ENCODE measurements at places on chromosomes 6 and 20.

DNA sequence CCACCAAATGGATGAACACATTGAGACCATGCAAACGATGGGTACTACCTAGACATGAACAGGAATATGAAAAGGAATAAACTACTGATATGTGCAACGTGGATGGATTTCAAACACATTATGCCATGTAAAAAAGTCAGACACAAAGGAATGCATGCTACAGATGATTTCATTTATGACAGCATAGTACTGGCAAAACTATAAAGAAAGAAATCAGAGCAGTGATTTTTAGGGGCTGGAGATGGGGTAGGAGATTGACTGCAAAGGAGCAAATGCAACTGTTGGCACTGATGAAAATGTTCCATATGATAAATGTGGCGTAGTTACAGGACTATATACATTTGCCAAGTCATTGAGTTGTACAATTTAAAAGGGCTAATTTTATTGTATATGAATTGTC is 13.4 kb upstream of the COL12A1 start:
- no peaks in the 10 kb centered on the region for H3K36me3 ChIP-seq
- no peak for DNase-seq
- H3K27me3 ChIP-seq: peaks cover 2% of the 10 kb centered on the region
- H3K4me1 ChIP-seq: peaks cover 1% of the 10 kb centered on the region
- H3K4me3 ChIP-seq: no peak overlapping the region

DNA sequence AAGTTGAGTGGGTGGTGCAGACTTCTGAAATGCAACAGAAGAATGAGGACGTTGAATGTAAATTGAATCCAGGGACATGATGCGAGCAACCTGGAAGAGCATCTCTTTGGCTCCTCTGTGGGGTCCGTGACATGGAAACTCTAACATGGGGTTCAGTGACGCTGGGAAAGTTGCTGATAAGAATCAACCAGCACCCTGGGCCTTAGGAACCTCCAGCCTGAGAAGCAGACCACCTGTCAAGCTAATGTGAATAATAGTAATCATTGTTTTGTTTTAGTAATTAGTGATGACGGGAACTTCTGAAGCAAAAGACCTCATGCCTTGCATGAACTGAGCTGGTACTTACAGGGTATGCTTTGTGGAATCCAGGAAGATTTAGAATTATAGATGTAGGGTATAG is 25.2 kb upstream of the DOK5 start:
- no peaks in the 10 kb centered on the region for H3K4me1 ChIP-seq
- no peaks in the 10 kb centered on the region for H3K36me3 ChIP-seq
- H3K4me3 ChIP-seq: no peak overlapping the region

DNA sequence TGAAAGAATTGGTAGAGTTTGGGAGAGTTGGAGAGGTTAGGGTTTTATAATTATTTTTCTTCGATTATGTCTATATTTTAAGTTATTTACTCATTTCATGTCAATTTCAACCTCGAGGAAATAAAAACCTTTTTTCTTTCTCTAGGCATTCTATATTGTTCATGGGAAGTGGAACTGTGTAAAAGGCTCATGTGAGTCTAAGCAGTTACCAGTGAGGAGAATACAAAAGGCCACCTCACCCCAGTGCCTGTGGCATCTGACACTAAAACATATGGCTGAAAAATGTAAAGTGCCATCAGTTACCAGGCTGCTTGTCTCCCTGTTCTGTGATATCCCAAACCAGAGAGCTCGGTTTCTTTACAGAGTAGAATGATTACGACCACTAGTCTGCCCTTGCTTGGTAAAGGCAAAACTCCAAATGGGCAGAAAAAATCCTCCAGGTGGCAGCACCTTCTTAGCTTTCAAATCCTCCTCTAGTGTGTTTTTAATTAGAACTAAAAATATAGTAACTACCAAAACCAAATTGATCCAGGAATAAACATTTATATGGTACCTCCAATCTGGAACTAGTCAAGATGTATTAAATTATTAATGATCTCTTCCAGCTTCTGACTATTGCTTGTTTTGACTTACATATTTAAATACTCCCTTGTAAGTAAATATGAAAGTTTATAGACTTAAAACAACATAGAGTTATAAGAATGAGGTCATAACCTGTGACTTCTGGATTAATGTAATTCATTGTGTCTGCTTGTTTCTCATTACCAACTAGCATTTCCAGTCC is 122.6 kb upstream of the MCHR2 start:
- H3K4me1 ChIP-seq: no peaks in the 10 kb centered on the region
- H3K27ac ChIP-seq: no peak overlapping the region
- DNase-seq: peak; percentile 73
- no peaks in the 10 kb centered on the region for H3K36me3 ChIP-seq
- no peaks in the 10 kb centered on the region for H3K27me3 ChIP-seq
- H3K4me3 ChIP-seq: no peak overlapping the region

- H3K4me1 ChIP-seq: no peaks in the 10 kb centered on the region
- no peaks in the 10 kb centered on the region for H3K27me3 ChIP-seq
- no peak for DNase-seq
Observed at GRCh38 chr6:70841112-70841511, 115.7 kb downstream of the B3GAT2 start.

DNA sequence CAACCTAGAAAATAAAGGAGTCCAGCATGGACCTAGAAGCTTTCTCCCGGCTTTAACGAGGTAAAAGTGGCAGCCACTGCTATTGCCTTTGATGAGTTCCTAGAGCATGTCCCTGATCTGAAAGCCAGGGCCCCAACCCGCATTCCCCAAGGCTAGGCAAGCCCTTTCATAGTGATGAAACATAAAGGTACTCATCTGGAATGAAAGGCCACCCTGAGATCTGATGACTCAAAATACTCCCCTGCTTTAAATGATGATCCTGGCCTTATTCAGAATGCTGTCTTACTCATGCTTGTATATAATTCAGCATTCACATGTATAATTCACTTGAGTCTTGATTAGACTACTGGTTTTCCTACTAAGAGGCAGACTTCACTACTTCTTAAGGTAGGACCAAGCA is 21.3 kb downstream of the TTPAL start:
- no peak overlapping the region for H3K4me3 ChIP-seq
- H3K36me3 ChIP-seq: peaks cover 84% of the 10 kb centered on the region
- peaks cover 1% of the 10 kb centered on the region for H3K4me1 ChIP-seq
- peak overlapping the region; percentile 30 for H3K27ac ChIP-seq
- DNase-seq: peak; percentile 73
- no peaks in the 10 kb centered on the region for H3K27me3 ChIP-seq

GRCh38 chr20:23111307-23111943 is 25.3 kb upstream of the CD93 start:
- peaks cover 1% of the 10 kb centered on the region for H3K4me1 ChIP-seq
- H3K36me3 ChIP-seq: no peaks in the 10 kb centered on the region
- no peak overlapping the region for H3K27ac ChIP-seq
- H3K4me3 ChIP-seq: no peak overlapping the region

DNA sequence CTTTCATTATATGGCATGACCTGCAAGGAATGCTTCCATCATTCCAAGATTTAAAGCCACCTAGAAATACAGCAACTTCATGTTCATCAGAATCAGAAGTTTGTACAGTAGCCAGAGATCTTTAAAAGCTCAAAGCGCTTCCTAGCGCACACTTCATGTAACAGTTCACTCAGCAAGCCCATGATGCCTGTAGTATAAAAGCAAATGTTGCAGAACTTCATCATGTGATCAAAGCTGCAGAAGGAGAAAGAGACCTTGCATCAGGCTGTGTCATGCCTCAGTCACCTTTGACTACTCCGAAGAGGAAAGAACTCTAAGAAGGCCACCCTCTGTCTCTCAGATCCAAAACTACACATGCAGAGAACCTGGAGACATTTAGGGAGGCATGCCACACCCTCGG is 78.5 kb downstream of the AGPAT4 start:
- no peak for DNase-seq
- H3K4me3 ChIP-seq: no peak overlapping the region
- H3K36me3 ChIP-seq: no peaks in the 10 kb centered on the region

- no peaks in the 10 kb centered on the region for H3K4me1 ChIP-seq
- peaks cover 49% of the 10 kb centered on the region for H3K27me3 ChIP-seq
- H3K4me3 ChIP-seq: no peak overlapping the region
- no peak for DNase-seq
- H3K27ac ChIP-seq: no peak overlapping the region
Observed at GRCh38 chr6:36788768-36789167, 50.5 kb downstream of the CPNE5 start.

GRCh38 chr6:157822245-157823000 is 623 bp upstream of the SNX9 start:
- H3K27me3 ChIP-seq: no peaks in the 10 kb centered on the region
- H3K4me1 ChIP-seq: peaks cover 10% of the 10 kb centered on the region
- DNase-seq: peak; percentile 39
- peak overlapping the region; percentile 78 for H3K4me3 ChIP-seq

- H3K36me3 ChIP-seq: peaks cover 10% of the 10 kb centered on the region
- H3K4me3 ChIP-seq: peak overlapping the region; percentile 94
- H3K27me3 ChIP-seq: no peaks in the 10 kb centered on the region
Observed at GRCh38 chr6:42745083-42745639, 742 bp downstream of the TBCC start.

DNA sequence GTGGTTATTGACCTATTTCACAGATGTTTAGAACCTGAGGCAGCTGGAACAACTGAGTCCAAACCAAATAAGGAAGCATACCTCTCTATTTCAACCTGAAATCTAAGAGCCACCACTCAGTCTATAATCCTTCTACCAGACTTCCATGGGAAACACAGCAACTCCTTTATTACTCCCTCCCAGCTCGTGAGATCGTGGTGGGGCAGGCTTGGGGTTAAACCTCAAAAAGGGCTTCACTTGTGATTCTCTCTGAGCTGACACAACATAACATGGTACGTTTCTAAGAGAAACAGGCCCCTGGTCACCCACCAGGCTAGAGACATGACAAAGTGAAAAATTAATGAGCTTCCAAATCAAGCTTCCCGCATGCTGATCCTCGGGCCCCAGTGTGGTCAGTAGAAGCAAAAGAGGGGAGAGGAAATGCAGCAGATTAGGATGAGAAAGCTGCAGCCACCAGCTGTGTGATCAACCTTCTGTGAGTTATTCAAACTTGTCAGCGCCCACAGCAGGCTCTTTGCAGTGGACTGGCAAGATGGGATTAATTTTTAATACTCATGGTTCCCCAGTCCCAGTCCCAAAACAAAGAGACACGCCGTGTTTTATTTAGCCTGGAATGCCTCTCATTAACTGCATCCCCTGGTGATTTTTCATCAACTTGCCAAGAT is 9.3 kb downstream of the PKHD1 start:
- no peak overlapping the region for H3K4me3 ChIP-seq
- peaks cover 11% of the 10 kb centered on the region for H3K4me1 ChIP-seq
- no peak for DNase-seq
- peak overlapping the region; percentile 100 for H3K27ac ChIP-seq
- no peaks in the 10 kb centered on the region for H3K36me3 ChIP-seq

GRCh38 chr20:33676652-33677645 is 2.7 kb upstream of the NECAB3 start:
- no peak overlapping the region for H3K4me3 ChIP-seq
- no peak for DNase-seq
- no peak overlapping the region for H3K27ac ChIP-seq
- H3K27me3 ChIP-seq: no peaks in the 10 kb centered on the region
- H3K36me3 ChIP-seq: peaks cover 8% of the 10 kb centered on the region
- peaks cover 31% of the 10 kb centered on the region for H3K4me1 ChIP-seq

DNA sequence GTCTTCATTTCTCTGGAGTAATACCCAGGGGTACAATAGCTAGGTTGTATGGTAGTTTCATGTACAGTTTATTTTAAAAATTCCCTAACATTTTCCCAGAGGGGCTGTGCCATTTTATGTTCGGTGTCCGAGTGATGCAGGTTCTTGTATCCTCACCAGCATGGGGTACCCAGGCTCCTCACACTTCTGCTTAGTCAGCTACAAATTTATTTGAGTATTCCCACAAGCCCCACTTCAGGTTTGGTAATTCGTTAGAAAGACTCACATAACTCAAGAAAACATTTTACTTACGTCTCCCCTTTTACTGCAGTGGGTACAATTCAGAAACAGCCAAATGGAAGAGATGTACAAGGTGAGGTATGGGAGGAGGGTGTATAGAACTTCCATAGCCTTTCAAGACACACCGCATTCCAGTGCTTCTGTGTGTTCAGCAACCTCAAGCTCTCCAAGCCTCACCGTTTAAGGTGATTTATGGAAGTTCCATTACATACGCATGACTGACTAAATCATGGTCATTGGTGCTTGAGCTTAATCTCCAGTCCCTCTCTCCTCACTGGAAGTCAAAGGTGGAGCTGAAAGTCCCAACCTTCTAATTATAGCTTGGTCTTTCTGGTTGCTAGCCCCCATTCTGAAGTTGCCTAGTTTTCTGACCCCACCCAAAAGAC is 18.1 kb downstream of the RIPK1 start:
- no peak overlapping the region for H3K27ac ChIP-seq
- no peak for DNase-seq
- peaks cover 66% of the 10 kb centered on the region for H3K36me3 ChIP-seq
- no peak overlapping the region for H3K4me3 ChIP-seq
- H3K27me3 ChIP-seq: no peaks in the 10 kb centered on the region

GRCh38 chr6:87066449-87067333 is 28.2 kb downstream of the CGA start:
- H3K36me3 ChIP-seq: no peaks in the 10 kb centered on the region
- no peak overlapping the region for H3K4me3 ChIP-seq
- no peaks in the 10 kb centered on the region for H3K4me1 ChIP-seq
- DNase-seq: peak; percentile 61
- peaks cover 27% of the 10 kb centered on the region for H3K27me3 ChIP-seq

GRCh38 chr6:116409756-116410155 is 39.0 kb downstream of the DSE start:
- H3K36me3 ChIP-seq: peaks cover 7% of the 10 kb centered on the region
- H3K4me1 ChIP-seq: peaks cover 12% of the 10 kb centered on the region
- no peak overlapping the region for H3K27ac ChIP-seq
- no peak overlapping the region for H3K4me3 ChIP-seq
- H3K27me3 ChIP-seq: no peaks in the 10 kb centered on the region
- no peak for DNase-seq

DNA sequence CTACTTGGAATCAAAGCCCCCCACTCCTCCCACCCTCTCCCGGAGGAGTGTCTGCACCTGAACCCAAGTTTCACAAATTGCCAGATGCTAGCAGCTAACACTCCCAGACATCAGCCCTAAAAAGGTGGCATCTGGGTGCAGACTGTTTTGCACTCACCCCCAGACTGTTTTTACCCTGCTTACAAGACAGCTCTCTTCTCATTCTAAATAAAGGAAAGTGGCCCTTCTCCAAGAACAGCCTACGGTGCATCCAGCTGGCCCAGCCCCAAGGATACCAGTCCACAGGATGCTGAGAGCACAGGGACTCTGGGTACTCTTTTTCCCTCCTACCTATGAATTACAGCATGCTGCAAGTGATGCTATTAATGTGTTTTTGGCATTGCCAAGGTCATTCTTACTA is 842.0 kb upstream of the FLRT3 start:
- H3K36me3 ChIP-seq: no peaks in the 10 kb centered on the region
- H3K27me3 ChIP-seq: no peaks in the 10 kb centered on the region
- H3K4me1 ChIP-seq: no peaks in the 10 kb centered on the region
- no peak overlapping the region for H3K4me3 ChIP-seq
- no peak for DNase-seq
